LoVo (cell line): ENCODE measurements at places on chromosomes 3 and 15.

- no peak for DNase-seq
Observed at GRCh38 chr3:108041253-108041652, 49.6 kb downstream of the CD47 start.

- no peak for DNase-seq
Observed at GRCh38 chr3:56918111-56918568, 116.4 kb upstream of the ARHGEF3 start.

DNA sequence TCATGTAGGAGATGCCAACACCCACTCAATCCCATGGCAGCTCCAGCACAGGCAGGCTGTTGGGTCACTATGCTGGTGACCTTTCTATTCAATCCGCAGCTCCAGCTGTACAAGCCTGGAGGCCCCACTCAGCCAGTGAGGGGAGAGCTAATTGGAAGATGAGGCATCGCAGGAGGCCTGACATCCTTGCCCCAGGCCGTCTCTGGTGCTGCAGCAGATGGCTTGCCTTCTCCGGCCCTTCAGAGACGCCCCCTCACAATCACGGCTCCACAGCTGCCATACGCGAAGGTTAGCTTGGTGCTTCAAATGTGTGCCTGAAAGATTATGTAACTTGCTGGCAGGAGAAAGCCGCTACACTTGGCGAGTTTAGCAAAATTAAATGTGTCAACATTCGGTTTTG, 104.2 kb upstream of the CLSTN2 start:
- no peak for DNase-seq

DNA sequence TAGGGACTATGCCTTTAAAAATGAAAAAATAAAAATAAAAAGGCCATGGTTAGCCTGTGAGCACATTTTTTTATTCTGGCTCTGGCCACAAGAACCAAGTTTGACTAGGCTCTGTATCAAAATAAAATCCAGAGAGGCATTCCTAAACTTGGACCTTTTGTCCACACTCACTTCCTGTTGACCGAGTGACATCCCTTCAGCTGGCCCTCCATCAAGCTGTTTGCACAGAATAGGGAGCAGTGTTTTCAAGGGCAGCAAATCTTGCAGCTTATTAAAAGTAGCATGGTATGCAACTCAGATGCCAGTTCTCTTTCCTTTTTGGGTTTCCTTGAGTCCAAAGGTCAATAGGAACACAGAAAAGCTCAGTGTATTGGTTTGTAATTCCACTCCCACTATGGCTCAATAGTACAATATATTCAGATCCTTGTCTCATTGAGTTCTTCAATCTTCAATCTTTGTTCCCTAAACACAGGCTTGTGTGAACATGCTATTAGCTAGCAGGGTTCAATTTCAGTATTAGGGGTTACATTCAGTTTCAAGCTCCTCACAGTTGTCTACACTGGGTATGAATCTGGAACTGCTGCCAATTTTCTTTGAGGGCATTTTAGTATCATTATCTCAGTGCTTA, 244.5 kb downstream of the RBMS3 start:
- no peak for DNase-seq
